ENCODE measurements at places on chromosomes 1 and 21.

- DNase-seq = no peak
These were observed 138.4 kb upstream of the BACE2 start for GRCh38 chr21:41029571-41029970.

DNA sequence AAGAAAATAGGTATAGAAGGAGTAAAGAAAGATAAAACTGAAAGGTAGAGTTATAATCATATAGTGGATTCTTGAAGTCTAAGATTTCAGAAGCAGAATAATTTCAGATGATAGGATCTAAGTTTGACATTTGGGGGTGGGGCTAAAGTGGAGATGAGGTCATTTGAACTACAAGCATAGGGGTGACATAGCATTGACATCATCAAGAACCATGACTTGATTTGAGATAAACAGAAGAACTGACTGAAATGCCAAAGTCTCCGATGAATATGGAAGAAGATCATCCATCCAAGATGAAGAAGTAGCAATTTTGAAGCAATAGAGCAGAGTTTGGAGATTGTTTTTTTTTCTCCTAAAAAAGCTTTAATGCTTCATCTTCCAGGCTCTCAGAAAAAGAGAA is 122.3 kb downstream of the MACF1 start:
- no peak for DNase-seq

GRCh38 chr1:100009458-100009857 is 39.7 kb downstream of the SLC35A3 start:
- DNase-seq = no peak

- peak; percentile 46 for DNase-seq
These were observed 25.6 kb downstream of the LDLRAP1 start for GRCh38 chr1:25568834-25569596.

DNA sequence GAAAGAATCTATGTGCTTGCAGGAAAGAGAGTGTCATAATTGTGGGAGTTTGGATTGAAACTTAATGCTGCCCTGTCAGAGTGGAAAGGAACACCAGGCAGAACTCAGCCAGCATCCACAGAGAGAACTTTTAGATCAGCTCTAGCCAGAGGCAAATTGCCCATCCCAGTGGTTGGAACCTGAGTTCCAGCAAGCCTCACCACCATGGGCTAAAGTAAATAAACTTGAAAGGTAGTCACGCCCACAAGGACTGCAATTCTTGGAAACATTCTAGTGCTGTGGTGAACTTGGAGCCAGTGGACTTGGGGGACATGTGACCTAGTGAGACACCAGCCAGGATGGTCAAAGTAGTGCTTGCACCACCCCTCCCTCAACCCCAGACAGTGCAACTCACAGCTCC is 571.6 kb downstream of the LRRIQ3 start:
- no peak for DNase-seq

GRCh38 chr1:51421964-51422363 is 91.6 kb upstream of the TTC39A start:
- DNase-seq = no peak

- DNase-seq = no peak
These were observed 115.6 kb downstream of the CCDC185 start for GRCh38 chr1:223508796-223509195.

DNA sequence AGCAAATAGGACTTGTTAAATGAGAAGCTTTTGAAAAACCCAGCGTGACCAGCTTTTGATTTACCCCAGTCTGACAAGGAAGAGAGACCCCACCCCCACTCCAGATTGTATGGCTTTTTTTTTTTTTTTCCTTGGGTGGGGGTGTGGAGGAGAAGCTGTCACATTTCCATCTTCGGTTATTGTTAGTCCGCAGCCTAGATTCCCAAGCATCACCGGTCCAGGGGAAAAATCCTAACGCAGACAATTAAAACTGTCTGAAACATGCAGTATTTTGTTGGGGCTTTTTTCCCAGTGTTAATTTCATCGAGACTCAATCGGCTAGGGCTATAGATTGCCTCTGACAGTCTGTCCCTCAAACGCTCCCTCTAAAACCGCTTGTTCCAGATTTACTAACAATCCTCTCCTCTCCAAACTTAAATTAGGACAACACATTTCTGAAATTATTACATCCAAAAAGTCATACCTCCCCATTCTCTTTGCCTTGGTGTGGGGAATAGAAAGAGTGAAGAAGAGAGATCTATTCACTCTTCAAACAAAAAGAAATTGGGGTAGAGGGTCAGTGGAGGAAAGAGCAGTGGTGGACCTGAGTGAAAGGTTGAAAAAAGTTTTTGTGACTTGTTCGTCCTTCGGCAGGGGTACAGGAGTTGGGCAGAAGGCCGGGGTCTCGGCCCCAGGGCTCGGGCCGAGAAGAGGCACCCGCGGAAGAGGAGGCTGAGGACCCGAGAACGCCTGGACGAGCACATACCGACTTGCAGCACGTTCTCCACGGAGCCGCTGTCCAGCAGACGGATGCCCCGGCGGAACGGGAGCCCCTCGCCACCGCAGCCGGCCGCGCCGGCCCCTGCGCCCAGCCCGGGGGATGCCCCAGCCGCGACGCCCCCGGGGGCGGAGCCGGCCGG is 1.1 kb downstream of the ZSWIM5 start:
- no peak for DNase-seq

DNA sequence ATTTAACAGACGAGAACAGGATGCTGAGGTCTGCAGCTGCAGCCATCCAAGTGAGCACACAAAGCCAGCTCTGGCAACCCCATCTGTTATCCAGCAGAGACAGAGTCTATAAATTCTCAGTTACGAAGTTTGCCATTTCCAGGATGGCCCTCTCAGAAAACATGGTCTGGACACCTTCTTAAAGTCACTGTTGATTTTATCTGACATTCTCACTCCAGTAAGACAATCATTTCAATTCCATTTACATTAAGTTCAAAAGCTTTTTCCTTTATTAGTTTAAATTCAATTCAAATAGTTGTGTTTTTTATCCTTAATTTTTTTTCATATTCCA is 125.5 kb downstream of the DMRTB1 start:
- DNase-seq = no peak

DNA sequence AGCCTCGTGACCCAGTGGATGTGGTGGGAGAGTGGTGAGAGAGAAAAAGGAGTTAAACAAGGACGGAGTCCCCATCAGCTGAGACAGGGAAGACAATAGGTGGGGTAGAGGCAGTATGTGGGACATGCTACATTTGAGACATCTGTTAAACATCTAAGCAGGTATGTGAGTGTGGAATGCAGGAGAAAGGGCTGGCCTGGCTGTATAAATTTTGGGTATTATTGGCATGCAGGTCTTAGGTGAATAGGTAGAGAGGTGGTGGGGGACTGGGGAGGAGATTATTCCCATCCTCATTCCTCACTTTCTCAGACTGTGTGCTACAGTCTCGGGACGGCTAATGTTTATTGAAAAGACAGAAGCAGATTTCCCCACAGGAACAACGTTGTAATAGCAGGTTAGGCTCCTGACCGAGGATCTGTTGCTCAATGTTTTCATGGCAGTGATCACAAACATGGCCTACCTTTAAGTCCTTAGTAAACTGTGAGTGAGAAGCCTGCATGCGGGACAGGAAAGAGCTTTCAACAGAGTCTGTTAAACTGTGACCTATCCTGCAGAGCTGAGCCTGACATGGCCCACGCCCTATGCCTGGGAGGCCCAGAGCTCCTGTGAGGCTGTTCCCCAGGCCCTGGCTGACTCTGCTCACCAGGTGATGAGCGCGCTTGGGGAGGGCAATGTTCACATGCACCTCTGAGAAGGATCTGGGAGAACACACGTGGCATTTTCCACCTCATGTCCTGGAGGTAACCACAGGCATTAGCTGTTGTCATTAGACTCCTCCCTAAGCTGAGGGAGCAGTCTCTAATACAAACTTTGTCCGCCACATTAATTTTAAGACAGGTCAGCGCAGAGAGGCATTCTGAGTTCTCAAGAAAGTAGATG is 16.5 kb downstream of the VSIG8 start:
- DNase-seq = no peak

GRCh38 chr1:9127395-9128165 is 1.3 kb downstream of the GPR157 start:
- DNase-seq = no peak

GRCh38 chr21:28699596-28700259 is 292.9 kb downstream of the LTN1 start:
- DNase-seq = no peak

DNA sequence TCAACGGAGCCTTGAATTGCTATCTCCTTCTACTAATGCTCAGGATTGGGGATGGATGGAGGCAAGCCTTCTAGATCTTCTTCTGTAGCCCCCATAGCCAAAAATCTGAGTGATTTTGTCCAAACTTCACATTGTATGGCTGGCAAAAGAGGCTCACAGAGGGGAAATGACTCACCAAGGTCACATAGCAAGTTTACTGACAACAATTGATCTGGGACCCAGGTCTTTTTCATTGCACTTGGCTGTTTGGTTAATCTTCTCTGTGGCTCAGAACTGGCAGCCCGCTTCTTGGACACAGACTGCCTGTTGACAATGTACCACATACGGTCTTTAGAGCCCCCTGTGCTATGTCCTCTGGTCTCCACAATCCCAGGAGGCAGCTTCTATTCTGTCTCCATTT is 3.0 kb upstream of the LACTBL1 start:
- DNase-seq = no peak

- no peak for DNase-seq
These were observed 15.0 kb downstream of the LBR start for GRCh38 chr1:225412803-225413351.

GRCh38 chr1:30782361-30783255 is 25.0 kb upstream of the LAPTM5 start:
- peak; percentile 12 for DNase-seq

DNA sequence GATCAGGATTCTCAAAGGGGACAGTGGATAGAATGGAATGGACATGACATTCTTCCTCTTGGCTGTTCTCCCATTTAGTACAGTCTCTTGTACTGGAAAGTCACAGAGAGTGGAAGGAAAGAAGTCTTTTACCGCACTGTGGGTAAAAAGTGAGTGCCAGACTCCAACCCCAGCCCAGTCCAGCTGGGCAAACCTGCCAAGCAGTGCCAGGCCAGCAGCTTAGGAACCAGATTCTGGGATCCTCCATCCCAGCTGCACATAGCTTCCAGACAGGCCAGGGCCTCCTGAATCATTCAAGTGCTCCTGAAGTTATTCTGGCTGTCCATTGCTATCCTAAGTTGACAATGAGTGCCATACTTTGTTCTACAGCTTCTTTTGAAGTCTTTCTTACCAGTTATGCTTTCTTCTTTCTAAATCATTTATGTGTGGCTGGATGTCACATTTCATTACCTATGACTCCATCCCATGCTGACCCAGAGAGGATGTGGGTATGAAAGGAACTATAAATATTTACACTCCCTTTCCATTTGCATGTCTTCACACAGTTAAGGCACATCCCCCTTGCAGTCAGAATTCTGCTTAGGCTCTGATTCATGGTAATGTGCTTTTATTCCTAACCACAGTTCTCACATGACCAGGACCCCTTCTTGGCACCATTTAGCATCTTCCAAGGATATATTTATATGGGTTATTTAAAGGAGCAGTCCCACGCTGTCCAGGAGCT is 88.9 kb downstream of the AK5 start:
- no peak for DNase-seq

GRCh38 chr21:41217671-41218385 is 49.9 kb downstream of the BACE2 start:
- DNase-seq = no peak

DNA sequence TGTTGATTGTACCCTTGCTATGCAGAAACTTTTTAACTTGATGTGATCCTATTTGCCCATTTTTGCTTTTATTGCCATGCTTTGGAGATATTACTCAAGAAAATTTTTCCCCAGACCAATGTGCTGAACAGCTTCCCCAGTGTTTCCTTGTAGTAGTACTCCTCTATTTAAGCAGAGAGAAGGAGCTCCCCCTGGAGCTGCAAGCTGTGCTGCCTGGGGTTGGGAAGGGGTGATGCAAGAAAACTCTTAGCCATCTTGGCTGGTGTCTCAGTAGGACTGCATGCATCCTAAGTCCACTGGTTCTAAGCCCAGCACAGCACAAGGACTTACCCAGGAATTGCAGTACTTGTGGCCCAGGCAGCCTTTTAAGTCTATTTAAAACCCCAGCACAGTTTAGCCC is 121.6 kb downstream of the NTMT2 start:
- no peak for DNase-seq

DNA sequence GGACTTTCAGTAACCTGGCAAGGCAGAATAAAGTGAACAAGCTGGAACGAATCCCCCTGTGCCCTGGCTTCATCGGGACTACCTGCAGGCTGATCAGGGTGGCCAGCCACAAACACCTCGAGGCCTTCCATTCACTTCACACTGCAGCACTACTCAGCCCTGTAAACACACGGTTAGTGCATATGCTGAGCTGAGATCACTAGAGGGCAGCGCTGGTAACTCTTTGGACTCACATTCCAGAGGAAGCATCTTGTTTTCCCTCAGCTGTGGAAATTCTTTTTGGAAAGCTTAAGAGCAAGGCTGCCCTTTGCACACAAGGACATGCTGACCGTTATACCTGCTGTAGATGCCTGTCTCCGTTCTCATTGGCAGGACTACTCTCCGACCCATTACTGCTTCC is 32.1 kb downstream of the PCSK9 start:
- no peak for DNase-seq

DNA sequence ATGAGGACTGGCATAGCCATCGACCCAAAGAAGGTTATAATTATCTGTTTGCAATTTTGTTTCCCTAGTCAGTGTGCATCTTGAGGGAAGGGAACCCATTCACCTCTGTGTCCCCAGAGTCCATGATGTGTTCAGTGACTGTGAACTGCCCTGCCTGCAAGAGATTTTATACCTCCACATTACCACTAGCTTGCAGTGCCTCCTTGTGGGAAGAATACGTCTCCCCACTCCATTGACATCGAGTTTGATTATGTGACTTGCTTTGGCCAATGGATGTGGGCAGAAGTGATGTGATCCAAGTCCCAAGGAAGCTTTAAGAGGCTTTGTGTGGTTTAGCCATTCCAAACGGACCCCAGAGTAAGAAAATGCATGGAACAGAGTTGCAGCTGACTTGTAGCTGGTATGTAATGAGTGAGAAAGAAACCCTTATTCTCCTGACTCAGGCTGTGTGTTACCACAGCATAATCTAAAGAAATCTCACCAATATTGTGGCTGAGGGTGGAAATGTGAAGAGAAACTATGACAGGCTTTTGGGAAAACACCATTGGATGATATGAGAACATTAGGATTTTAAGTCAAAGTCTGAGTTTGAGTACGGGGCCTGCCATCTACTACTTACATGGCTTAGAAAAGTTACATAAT is 47.8 kb upstream of the NRDC start:
- no peak for DNase-seq

- DNase-seq = no peak
These were observed 131.8 kb downstream of the PTPN14 start for GRCh38 chr1:214419650-214420049.

GRCh38 chr1:30044656-30045144 is 678.7 kb downstream of the MATN1 start:
- DNase-seq = no peak
